ENCODE measurements at places on chromosomes 6 and 20.

GRCh38 chr20:50211091-50211490 lies 20.5 kb downstream of the CEBPB start:
- H3K4me3 ChIP-seq: no peak overlapping the region
- no peak overlapping the region for H3K27ac ChIP-seq
- no peaks in the 10 kb centered on the region for H3K36me3 ChIP-seq
- peaks cover 30% of the 10 kb centered on the region for H3K27me3 ChIP-seq
- no peaks in the 10 kb centered on the region for H3K4me1 ChIP-seq
- no peak for DNase-seq

DNA sequence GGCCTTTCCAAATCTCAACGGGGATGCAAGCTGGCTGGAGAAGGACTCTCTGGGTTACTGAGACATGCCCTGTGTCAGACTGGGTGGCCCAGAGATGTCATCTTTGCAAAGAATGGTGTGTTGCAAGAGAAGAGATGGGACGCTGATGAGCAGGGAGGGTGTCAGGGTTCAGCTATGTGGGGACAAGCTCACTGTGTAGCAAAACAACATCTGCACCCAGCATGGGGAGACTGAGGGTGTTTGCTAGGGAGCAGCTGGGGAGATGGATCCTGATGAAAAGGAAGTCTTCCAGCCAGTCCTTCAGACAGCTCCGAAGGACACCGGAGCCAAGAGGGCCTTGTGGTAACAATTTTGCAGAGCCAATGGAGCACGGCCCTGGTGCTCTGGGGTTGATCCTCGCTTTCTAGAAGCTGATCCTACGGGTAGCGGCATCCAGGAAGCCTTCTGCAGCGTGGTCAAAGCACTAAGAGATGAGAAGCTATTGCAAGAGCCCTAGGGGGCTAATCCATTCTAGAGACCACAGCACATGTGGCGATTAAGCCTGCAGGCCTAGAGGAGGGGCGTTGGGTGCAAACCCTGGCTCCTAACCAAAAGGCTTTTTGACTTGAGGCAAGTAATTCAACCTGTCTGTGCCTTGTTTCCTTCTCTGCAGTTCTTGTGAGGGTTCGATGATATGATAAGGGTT lies 39.9 kb downstream of the EDN3 start:
- peaks cover 2% of the 10 kb centered on the region for H3K36me3 ChIP-seq
- H3K4me3 ChIP-seq: no peak overlapping the region
- no peak for DNase-seq
- H3K4me1 ChIP-seq: no peaks in the 10 kb centered on the region
- no peak overlapping the region for H3K27ac ChIP-seq

GRCh38 chr20:48006036-48006833 lies 221.0 kb upstream of the SULF2 start:
- H3K27ac ChIP-seq: no peak overlapping the region
- H3K36me3 ChIP-seq: no peaks in the 10 kb centered on the region
- H3K4me3 ChIP-seq: no peak overlapping the region
- DNase-seq: no peak
- no peaks in the 10 kb centered on the region for H3K27me3 ChIP-seq

DNA sequence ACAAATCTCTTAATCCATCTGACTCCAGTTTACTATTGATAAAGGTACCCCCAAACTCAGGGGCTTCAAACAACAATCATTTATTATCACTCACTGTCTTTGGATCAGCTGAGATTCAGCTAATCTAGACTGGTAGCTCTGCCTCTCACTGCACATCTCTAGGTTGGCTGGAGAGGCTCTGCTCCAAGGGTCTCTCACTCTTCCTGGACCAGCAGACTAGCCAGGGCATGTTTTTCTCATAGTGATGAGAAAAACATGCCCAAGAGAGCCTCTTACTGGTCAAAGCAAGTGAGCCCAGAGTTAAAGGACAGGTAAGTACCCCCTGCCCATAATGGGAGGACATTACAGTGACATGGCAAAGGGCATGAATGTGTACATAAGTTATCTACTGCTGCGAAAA lies 115.1 kb upstream of the BEND3 start:
- no peak overlapping the region for H3K4me3 ChIP-seq
- no peaks in the 10 kb centered on the region for H3K27me3 ChIP-seq
- no peaks in the 10 kb centered on the region for H3K4me1 ChIP-seq
- H3K36me3 ChIP-seq: no peaks in the 10 kb centered on the region

GRCh38 chr6:158256746-158257424 lies 55.4 kb upstream of the TULP4 start:
- H3K27ac ChIP-seq: no peak overlapping the region
- H3K4me3 ChIP-seq: no peak overlapping the region
- H3K4me1 ChIP-seq: peaks cover 3% of the 10 kb centered on the region
- no peaks in the 10 kb centered on the region for H3K27me3 ChIP-seq

GRCh38 chr20:62795023-62795761 lies 1.1 kb upstream of the MRGBP start:
- peak; percentile 51 for DNase-seq
- peak overlapping the region; percentile 84 for H3K4me3 ChIP-seq
- peaks cover 14% of the 10 kb centered on the region for H3K36me3 ChIP-seq
- no peak overlapping the region for H3K27ac ChIP-seq

GRCh38 chr6:116511424-116512110 lies at the start of gene CALHM5:
CALHM5 (plus strand) TSS chr6:116511639; CDS start chr6:116511697, 58 bp downstream.
- DNase-seq: no peak
- H3K4me3 ChIP-seq: peak within 1 kb of the TSS; percentile 54
- H3K27me3 ChIP-seq: no peaks in the 10 kb centered on the region
- H3K27ac ChIP-seq: peak within 1 kb of the TSS; percentile 9
- H3K4me1 ChIP-seq: peaks cover 8% of the 10 kb centered on the region
- H3K36me3 ChIP-seq: peaks cover 17% of the 10 kb centered on the region

GRCh38 chr6:56374841-56375369 lies 127.5 kb upstream of the COL21A1 start:
- no peaks in the 10 kb centered on the region for H3K36me3 ChIP-seq
- H3K4me3 ChIP-seq: no peak overlapping the region

All from neuronal stem cell (in vitro differentiated cells).